Hematopoietic multipotent progenitor cell treated with erythropoietin and hydrocortisone succinate and interleukin-3 and kit ligand, for 4 days (in vitro differentiated cells): ENCODE measurements at places on chromosomes 6 and 20.

- DNase-seq = peak; percentile 31
Measured at GRCh38 chr20:46343348-46343974, 35.2 kb upstream of the CDH22 start.

- DNase-seq = peak; percentile 74
Measured at GRCh38 chr6:35569011-35569461, 56.3 kb upstream of the TULP1 start.

DNA sequence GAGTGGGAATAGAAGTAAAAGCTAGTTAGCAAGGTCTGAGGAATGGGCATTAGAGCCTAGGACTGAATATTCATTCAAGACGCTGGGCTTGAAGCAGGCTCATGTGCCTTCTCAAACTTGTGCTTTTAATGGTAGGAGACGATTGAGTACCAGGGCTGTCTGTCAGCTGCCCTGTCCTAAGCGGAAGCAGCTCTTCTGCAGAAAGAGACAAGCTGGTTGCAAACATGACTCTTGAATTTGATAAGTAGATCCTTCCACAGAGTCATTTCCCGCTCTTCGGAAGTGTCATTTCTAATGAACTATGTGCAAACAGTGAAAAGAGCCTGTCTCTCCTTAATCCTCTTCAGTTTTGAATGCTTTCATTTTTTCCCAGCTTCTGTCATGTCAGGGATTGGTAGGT lies 176.4 kb downstream of the TFAP2B start:
- no peak for DNase-seq

DNA sequence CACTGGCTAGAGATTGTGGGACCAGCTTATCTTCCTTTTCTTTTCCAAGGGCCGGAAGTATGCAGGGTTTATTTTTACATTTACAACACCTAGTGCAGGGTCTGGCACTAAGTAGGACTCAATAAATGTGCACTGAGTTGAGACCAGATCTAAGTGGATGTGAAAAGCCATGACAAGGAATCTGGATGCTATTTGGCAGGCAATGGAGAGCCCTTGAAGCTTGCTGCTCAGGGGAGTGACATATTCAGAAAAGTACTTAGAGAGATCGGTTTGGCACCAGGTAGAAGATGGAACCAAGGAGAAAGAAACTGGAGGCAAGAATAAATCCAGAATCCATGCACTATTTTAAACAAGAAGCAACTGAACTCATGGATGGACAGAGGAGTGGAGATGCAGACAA lies 815.8 kb downstream of the MAFB start:
- DNase-seq = no peak

GRCh38 chr6:118652051-118652615 lies 742 bp upstream of the CEP85L start:
- no peak for DNase-seq

DNA sequence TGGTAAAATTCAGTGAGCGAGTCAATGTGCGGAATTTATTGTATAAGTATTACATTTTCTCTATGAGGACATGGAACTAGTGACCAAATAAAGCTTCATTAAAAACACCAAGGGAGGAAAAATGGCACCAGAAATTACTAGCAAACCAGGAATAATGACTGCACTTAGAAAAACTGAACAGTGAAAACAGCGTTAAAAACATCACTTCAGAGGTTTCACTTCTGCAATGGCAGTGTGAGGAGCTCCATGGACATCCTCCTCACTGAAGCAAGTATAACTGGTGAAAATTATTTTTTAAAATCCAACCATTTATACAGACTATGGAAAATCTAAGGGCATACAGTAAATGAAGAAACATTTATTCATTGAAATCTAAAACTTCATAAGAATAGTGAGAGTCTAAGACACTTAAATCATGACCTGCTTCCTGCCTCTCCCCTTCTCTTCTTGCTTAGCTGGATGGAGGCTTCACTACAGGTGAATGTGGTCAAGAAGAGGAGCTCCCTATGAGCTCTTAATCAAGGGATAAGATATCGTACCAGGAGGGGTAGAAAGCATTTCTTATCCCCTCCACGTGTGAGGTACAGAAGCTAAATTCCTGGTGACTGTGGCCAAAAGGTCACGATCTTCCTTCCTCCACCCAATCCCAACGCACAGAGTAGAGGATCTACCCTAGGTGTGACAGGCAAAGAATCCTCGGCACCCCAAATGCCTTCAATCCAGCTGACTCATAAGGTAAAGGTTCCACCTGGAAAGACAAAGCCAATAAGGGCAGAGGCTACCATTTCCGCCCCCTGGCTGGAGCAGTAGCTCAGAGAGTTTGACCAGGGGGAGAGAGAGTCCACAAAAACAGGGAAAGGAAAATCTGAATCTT lies 12.3 kb upstream of the ASF1A start:
- no peak for DNase-seq

DNA sequence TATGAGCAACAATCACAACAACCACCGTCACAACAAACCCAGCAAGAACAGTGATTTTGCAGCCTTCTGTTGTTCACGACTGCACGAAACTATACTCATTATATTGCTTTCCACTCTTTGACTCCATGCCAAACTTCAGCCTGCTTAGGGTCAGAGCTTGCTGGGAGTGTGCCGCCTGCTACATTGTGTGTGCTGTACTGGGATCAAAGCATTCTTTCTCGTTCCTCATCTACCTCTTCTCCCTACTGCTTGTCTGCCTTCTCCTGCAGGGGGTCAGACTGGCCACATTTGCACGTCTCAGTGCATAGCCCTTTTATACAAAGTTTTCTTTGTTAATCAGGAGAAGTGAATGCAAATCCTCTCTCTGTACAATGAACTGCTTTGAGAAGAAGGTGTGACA lies 401.6 kb upstream of the CITED2 start:
- DNase-seq = no peak

- DNase-seq = peak; percentile 76
Measured at GRCh38 chr6:149364557-149364956, 35.5 kb upstream of the SUMO4 start.

DNA sequence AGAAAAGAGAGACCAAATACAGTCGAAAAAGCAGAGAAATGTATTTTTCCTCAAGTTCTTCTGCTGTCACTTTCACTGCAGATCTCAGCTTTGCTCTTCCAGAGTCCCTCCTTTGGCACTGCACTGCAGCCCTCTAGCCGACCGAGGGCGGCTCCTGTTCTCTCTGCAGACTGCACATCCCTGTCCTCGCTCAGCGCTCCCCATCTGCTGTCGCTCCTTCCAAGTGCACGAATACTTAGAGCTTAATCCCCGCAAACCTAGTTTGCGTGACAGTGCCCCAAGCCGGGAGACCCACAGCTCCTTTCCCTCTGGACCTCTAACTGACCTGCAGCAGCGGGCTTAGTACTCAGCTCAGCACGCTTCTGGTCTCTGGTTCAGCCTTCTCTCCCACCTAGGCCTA lies 15.2 kb downstream of the RPP21 start:
- no peak for DNase-seq
